ENCODE measurements at places on chromosomes 6 and 20.

- no peak for DNase-seq
These were observed 551.0 kb downstream of the HAO1 start for GRCh38 chr20:7389216-7389615.

GRCh38 chr6:19789100-19789803, 47.9 kb upstream of the ID4 start:
- no peak for DNase-seq

- no peak for DNase-seq
These were observed 67.4 kb downstream of the IGF2R start for GRCh38 chr6:160036331-160036695.

- DNase-seq = no peak
These were observed 14.7 kb downstream of the FAM110A start for GRCh38 chr20:848193-848592.

GRCh38 chr6:44096612-44097011, 30.6 kb downstream of the MRPL14 start:
- DNase-seq = peak; percentile 90

DNA sequence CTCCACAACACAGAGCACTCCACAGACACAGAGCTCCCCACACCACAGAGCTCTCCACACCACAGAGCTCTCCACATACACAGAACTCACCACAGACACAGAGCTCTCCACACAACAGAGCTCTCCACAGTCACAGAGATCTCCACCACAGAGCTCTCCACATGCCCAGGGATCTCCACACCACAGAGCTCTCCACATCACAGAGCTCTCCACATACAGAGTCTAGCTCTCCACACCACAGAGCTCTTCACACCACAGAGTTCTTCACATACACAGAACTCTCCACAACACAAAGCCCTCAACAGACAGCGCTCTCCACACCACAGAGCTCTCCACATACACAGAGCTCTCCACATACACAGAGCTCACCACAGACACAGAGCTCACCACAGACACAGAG, 55.3 kb downstream of the ERMARD start:
- DNase-seq = no peak

DNA sequence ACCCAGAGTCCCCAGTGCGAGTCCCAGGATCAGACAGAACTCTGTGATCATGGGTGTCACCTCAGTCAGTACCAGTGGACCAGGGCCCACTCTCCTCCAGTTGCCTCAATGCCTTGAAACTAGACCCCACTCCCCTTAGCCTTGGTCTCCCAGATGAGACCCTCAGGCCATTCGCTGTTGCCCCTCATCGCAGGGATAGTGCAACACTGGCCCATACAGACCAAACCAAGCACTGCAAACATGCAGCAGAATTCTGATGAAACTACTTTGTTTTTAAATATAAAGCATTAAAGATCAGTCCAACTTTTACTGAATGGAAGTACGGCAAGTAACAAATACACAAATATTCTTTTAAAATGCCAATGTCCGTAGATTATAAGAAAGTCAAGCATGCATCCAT, 101.2 kb upstream of the NT5E start:
- DNase-seq = no peak

GRCh38 chr6:38259736-38260135, 380.0 kb downstream of the BTBD9 start:
- DNase-seq = no peak

DNA sequence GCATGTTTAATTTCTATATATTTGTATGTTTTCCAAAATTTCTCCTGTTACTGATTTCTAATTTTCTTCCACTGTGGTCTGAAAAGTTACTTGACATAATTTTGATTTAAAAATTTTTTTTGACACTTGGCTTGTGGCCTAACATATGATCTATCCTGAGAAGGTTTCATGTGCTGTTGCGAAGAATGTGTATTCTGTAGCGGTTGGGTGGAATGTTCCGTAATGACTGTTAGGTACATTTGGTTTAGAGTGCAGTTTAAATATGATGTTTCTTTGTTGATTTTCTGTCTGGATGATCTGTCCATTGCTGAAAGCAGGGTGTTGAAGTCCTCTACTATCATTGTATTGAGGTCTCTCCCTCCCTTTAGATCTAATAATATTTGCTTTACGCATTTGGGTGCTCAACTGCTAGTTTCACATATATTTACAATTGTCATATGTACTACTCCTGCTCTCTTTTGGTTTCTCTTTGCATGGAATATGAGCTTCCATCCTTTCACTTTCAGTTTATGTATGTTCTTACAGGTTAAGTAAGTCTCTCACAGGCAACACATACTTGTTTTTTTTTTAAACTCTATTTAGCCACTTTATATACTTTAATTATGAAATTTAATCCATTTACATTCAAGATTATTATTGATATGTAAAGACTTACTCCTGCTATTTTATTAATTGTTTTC, 19.5 kb upstream of the EDN1 start:
- DNase-seq = no peak

GRCh38 chr20:18416486-18416885, 50.3 kb downstream of the DZANK1 start:
- no peak for DNase-seq

DNA sequence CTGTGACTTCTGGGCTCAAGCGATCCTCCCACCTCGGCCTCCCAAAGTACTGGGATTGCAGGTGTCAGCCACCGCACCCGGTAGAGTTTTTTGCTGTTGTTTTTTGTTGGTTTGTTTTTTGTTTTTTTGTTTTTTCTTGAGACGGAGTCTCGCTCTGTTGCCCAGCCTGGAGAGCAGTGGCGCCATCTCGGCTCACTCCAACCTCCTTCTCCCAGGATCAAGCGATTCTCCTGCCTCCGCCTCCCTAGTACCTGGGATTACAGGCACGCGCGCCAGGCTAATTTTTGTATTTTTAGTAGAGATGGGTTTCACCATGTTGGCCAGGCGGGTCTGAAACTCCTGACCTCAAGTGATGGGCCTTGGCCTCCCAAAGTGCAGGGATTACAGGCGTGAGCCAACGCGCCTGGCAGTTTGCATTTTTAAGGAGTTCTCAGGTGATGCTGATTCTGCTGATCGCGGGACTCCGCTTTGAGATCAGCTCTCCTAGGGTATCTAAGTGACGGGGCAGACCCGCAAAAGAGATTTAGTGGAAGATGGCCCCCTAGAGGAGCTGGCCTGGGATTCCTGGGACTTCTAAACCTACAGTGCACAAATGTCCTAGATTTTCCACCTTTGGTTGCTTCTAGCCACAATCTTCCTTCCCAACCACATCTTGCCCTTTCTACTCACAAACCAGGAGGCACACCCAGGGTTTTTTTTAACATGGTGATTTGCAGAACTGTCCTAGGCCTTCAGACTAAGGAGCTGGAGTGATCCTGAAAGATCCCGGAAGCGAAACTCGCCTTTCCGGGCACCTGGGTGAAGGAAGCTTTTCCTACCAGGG, 45.2 kb downstream of the DPPA5 start:
- no peak for DNase-seq

GRCh38 chr6:156193381-156193780, 583.8 kb upstream of the ARID1B start:
- no peak for DNase-seq

DNA sequence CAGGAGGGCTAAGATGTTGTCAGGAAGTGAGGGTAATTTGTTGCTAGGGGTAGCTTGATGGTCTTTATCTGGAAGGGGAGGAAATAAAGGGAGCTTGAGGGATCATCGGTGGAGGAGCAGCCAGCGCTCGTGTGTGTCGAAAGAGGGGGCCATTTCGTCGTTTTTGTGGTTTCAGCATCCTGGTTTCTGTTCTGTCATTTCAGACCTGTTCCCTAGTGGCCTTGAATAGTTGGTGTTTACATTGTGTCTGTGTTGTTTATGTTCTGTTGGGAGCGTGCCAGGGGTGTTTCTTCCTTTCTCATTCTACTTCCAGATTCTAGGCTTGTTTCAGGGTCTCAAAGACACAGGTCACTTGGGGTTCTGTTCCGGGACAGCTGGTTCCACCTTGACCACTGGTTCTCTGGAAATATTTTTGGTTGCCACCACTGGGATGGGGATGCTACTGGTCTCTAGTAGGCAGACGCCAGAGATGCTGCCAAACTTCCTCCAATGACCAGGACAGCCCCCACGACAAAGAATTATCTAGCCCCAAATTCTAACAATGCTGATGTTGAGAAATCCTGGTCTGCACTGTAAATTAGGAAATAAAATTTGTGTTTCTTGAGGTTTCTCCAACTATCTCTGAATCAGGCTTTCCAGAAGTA, 113.9 kb upstream of the NAA20 start:
- DNase-seq = no peak

GRCh38 chr6:113560908-113561307, 296.2 kb upstream of the MARCKS start:
- no peak for DNase-seq

GRCh38 chr6:72677740-72678139, 55.9 kb downstream of the KCNQ5 start:
- DNase-seq = no peak

- no peak for DNase-seq
These were observed 231.7 kb upstream of the SASH1 start for GRCh38 chr6:148110925-148111324.

- no peak for DNase-seq
These were observed 26.3 kb upstream of the RAB23 start for GRCh38 chr6:57248311-57248895.

DNA sequence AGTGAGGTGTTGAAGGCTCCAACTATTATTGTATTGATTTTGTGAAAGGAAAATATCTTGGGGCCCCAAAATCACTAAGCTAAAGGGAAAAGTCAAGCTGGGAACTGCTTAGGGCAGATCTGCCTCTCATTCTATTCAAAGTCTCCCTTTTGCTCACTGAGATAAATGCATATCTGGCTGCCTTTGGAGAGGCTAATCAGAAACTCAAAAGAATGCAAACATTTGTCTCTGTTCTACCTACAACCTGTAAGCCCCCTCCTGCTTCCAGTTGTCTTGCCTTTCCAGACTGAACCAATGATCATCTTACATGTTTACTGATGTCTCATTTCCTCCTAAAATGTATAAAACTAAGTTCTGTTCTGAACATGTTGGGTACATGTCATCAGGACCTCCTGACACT, 125.9 kb downstream of the HTR1B start:
- DNase-seq = no peak

- DNase-seq = no peak
These were observed 18.9 kb upstream of the SYNJ2 start for GRCh38 chr6:157962601-157963302.

- no peak for DNase-seq
These were observed 12.2 kb upstream of the SERPINB1 start for GRCh38 chr6:2853769-2854395.

DNA sequence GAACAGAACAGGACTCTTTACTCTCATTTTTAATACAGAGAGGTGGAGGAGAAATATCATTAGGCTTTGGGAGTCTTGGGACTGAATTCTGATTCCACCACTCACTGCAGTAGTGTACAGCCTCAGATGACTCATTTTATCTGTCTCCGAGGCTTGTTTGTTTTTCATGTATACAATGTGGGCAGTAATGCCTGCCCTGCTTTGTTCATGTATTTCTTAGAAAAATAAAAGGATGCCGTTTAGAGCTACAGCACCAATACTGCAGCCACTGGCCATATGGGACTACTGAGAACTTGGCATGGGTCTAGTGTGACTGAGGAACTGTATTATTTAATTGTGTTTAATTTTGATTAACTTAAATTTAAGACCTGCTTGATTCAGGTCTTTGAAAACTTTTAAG, 41.2 kb upstream of the JAG1 start:
- DNase-seq = no peak

- no peak for DNase-seq
These were observed 55.5 kb downstream of the JARID2 start for GRCh38 chr6:15301179-15302006.

DNA sequence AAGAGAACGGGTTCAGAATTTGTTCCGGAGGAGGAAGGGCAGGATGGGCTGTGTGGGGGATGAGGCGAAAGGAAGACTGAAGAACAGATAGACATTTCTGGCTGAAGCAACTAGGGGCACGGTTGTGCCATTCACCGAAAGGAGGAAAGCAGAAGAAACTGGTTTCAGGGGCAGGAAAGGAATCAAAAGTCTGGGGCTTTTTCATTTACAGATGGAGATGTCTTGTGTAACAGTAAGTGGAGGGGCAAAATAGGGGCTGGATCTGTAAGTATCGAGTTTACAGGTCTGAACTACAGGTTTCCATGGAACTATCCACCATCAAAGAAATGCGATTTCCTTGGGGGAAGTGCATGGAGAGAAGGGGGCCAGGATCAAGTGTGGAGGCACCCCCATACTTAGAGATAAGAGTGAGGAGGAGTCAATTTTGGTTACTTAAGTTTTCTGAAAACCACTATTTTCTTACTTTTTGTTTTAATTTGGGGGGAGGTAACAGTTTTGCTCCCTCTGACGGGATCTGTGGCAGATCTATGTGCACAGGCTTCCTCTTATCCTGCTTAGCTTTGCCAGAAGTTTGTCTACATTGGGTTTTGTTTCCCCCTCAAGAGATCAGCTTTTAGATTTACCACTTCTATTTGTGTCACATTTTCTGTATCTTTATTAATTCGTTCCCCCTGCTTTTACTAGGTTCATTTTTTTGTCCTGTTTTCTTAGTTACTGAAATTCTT, 120.1 kb downstream of the SLC23A2 start:
- DNase-seq = no peak

DNA sequence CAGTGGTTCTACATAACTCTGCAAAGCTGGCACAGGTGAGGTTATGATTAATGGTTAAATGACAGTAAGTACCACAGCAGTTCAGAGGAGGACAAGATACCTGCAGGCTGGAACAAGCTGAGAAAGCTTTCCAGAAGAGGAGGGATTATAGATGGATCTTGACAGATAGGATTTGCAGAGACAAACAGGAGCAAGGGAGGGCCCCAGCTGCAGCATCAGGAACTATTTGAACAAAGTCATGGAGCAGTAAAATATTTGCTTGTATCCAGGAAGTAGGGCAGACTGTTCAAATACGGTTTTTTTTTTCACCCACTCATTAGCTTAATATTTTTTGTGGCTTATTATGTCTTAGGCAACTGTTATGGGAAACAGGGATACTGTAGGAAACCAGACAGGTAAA, 144.4 kb upstream of the MAN1A1 start:
- no peak for DNase-seq

DNA sequence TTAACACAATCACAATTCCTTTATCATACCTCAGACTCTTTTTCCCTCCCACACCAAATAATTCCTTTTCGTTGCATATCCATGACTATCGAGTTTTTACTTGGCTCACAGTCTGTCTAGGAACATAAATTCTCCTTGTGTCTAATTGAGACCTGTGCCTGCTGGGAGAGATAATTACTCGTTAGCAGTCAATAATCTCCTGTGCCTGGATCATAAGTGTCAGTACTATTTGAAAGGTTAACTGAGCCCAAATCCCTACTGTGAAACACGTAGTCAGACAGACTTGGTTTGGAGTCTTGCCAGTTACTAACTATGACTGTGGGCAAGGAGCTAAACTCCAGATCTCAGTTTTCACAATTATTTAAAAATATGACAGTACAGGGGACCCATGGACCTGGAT, 5.7 kb upstream of the CTNNBL1 start:
- no peak for DNase-seq

DNA sequence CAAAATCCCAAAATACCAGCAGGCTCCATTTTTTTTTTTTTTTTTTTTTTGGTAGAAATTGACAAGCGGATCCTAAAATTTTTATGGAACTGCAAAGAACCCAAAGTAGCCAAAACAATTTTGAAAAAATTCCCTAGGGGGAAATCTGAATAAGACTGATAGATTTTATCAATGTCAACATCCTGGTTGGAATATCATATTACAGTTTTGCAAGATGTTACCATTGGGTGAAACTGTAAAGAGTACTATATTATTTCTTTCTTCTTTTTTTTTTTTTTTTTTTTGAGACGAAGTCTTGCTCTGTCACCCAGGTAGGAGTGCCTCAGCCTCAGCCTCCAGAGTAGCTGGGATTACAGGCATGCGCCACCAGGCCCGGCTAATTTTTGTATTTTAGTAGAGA, 29.4 kb upstream of the BEND3 start:
- no peak for DNase-seq

All from hematopoietic multipotent progenitor cell treated with erythropoietin and hydrocortisone succinate and interleukin-3 and kit ligand, for 17 days (in vitro differentiated cells).